Aorta (tissue), 5 donors: ENCODE measurements at places on chromosomes 6 and 20. TPM values are rescaled to one million over a fixed set of nuclear protein-coding genes. Genes with fewer than 3 reads are reported as not detected.
A peak's percentile ranks its signal among the peaks of the same experiment; 100 is the strongest.

DPM1 gene
- 29.6 TPM for total RNA-seq

GSTA4 gene
- 20.3 TPM for total RNA-seq

IL17A gene
- not detected for total RNA-seq

DNA sequence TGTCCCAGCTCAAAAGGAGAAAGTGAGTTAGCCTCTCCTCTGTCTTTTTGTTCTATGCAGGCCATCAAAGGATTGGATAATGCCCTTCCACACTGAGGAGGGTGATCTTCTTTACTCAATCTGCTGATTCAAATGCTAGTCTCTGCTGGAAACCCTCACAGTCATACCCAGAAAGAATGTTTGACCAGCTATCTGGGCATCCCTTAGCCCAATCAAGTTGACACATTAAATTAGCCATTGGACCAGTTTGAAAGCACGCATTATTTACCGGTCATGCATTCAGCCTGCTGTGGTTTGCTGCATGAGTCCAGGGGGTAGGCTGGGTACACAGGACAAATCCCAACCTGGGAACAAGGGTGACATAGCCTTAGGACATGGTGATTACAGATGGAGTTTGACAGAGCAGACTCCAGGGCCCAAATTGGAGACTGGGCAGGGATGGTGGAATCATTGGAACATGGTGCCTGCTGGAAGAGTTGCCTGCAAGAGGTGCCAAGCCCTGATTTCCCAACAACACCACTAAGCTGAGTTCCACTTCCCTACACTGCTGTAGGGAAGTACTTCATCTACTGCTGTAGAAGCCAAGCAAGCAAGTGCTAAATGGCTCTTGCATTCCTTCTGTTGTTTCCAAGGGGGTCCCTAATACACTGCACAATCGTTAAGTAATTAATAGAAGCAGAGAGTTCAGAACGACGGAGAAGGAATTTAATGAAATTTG is 87.7 kb downstream of the RNF182 start:
- no peak for DNase-seq
- no peaks in the 10 kb centered on the region for H3K27me3 ChIP-seq
- H3K27ac ChIP-seq: no peak overlapping the region
- no peak overlapping the region for H3K4me3 ChIP-seq
- H3K36me3 ChIP-seq: no peaks in the 10 kb centered on the region

ULBP2 gene
- total RNA-seq: 0.66 TPM

GRCh38 chr6:142893088-142893487 is 51.9 kb downstream of the HIVEP2 start:
- H3K27ac ChIP-seq: no peak overlapping the region
- H3K36me3 ChIP-seq: peaks cover 3% of the 10 kb centered on the region
- no peaks in the 10 kb centered on the region for H3K27me3 ChIP-seq
- peaks cover 3% of the 10 kb centered on the region for H3K4me1 ChIP-seq
- DNase-seq: no peak

- H3K27ac ChIP-seq: no peak overlapping the region
- H3K4me3 ChIP-seq: no peak overlapping the region
- no peak for DNase-seq
- no peaks in the 10 kb centered on the region for H3K36me3 ChIP-seq
Observed at GRCh38 chr6:129026601-129027000, 143.7 kb downstream of the LAMA2 start.

HFE gene
- total RNA-seq: 17.9 TPM

DOP1A gene
- total RNA-seq: 28.2 TPM

SOX18 gene
- 186 TPM for total RNA-seq

GRCh38 chr6:64230530-64230929 is 594.9 kb downstream of the PHF3 start:
- H3K27ac ChIP-seq: no peak overlapping the region
- DNase-seq: no peak
- H3K36me3 ChIP-seq: no peaks in the 10 kb centered on the region
- H3K4me3 ChIP-seq: no peak overlapping the region
- H3K4me1 ChIP-seq: no peaks in the 10 kb centered on the region
- no peaks in the 10 kb centered on the region for H3K27me3 ChIP-seq

DNA sequence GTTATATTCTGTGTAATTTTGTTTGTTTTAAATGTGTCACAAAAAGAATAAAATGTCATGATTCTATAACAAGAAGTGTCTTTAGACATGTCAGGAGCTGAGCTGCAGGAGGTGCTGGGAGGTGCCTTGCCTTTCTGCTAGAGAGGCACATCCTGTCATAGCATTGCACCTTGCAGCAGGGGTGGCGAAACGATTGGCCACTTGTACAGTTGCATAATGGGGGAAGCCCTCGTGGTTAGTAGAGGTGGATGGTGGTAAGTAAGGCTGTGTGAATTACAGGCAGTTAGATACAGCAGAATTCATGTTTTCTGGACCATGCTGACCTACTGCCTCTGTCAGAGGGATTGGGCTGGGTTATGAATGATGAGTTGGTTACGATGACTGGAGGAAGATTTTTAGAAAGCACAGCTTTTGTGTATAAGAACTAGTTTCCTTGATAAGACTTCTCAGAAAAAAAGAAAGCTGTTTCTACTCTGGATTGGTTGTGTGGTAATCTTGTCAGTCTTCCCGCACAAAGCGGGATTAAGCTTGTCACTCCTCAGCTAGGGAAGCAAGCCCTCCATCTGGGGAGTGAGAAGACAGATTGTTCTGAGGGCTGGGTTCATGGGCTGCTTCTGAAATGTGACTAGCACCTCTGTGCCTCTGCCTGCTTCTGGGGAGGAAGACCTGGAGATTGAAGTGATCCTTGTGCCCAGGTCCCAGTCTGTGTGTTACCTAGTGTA is 74.9 kb downstream of the FOXO3 start:
- H3K27ac ChIP-seq: no peak overlapping the region
- no peak overlapping the region for H3K4me3 ChIP-seq
- peaks cover 8% of the 10 kb centered on the region for H3K4me1 ChIP-seq
- DNase-seq: no peak

PARD6B gene
- 2.6 TPM for total RNA-seq

DNA sequence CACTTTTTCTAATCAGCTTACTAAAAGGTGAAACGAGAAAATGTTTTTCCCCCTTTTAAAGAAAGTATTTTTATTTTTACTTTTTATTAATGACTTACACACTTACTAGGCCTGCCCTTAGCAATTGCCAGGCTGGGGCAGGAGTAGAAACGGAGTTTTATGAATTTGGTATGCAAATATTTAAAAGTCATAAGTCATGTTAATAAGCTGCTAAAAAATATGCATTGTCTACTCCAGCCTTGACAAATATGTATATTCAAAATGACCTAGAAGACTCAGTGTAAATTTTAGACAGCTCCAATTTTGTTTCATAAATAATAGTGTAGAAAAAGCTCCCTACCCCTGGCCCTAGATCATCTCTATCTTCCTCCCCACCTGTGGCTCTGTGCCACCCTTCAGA is 17.5 kb upstream of the TGM6 start:
- H3K4me1 ChIP-seq: no peaks in the 10 kb centered on the region
- DNase-seq: no peak
- no peaks in the 10 kb centered on the region for H3K27me3 ChIP-seq

DNA sequence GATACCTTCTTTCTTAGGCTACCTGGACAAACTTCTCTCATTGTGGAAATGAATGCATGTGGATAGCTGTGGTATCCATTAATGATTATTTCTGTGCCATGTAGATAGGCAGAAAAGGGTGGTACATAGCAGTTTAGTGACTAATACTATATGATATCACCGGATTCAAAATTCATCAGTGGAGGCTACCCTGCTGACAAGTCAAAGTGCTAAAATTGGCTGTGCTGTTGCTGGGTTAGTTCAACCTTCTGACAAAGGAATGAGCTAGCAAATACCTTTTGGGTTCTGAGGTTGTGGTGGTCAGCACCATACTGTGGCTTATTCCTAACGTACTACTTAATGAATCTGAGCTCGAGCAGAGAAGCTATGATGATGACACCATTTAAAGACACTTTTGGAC is 109.1 kb downstream of the TFAP2B start:
- no peak for DNase-seq
- no peak overlapping the region for H3K4me3 ChIP-seq
- no peaks in the 10 kb centered on the region for H3K27me3 ChIP-seq
- H3K4me1 ChIP-seq: no peaks in the 10 kb centered on the region

ZNF311 gene
- total RNA-seq: 0.62 TPM

DNA sequence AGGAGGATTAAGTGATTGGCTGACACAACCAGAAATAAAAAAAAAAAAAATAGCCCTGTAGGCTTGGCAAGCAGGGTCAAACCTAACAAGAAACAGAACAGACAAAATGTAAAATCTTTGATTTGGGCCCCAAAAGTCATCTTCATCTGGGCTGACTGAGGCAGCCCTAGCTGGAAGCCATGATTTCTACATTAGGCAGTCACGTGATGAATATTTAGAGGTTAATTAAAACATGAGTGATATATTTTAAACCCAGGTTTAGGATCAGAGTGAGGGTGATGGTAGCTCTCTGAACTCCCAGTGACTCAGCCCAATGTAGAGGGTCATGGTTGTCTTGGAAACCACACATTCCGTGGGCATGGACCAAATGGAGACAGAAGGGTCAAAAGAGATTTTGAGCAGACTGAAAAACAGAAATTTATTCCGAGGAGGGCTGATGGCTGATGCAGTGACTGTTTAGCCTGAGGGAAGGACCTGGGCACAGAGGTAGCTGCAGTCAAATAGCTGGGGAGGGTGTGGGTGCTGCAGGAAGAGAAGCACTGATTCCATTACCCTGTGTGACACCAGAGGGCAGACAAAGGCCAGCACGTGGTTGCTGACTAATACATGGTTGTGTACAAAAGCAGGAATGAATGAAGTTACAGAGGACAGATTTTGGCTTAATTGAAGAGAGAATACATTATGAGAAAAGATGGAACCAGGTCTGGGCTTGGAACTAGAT is 573.1 kb upstream of the CHD6 start:
- no peak overlapping the region for H3K27ac ChIP-seq
- H3K4me1 ChIP-seq: no peaks in the 10 kb centered on the region
- H3K27me3 ChIP-seq: no peaks in the 10 kb centered on the region
- no peak overlapping the region for H3K4me3 ChIP-seq
- no peak for DNase-seq

- no peak overlapping the region for H3K27ac ChIP-seq
- H3K27me3 ChIP-seq: no peaks in the 10 kb centered on the region
- peak; percentile 32 for DNase-seq
- no peaks in the 10 kb centered on the region for H3K36me3 ChIP-seq
- no peak overlapping the region for H3K4me3 ChIP-seq
- no peaks in the 10 kb centered on the region for H3K4me1 ChIP-seq
Observed at GRCh38 chr20:23228912-23229311, 121.7 kb upstream of the NXT1 start.

DNA sequence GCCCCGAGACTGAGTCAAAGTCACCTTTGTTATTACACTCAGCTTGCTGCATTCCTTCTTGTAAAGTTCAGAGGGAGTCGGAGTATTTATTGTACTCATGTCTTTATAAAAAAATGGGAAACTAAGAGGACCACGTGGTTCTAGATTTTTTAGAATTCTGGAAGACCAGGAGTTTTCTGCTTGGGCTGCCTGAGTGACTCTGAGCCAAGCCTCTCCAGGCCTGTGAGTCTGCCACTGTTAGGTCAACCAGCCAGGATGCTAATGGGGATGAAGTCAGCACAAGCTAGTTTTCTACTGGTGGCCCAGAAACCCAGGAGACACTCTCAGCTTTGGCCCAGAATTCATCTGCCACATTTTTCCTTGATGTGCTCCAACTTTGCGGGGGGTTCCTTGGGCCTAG is 453.5 kb upstream of the SULF2 start:
- no peaks in the 10 kb centered on the region for H3K27me3 ChIP-seq
- no peak overlapping the region for H3K4me3 ChIP-seq
- peak overlapping the region; percentile 42 for H3K27ac ChIP-seq
- peak; percentile 32 for DNase-seq

GRCh38 chr6:117930645-117931044 is 23.6 kb downstream of the SLC35F1 start:
- no peak overlapping the region for H3K4me3 ChIP-seq
- no peak overlapping the region for H3K27ac ChIP-seq
- no peaks in the 10 kb centered on the region for H3K36me3 ChIP-seq
- H3K4me1 ChIP-seq: no peaks in the 10 kb centered on the region

C6orf141 gene
- 1.6 TPM for total RNA-seq

ATP6V1G2 gene
- total RNA-seq: 1.5 TPM

- no peak overlapping the region for H3K4me3 ChIP-seq
- DNase-seq: no peak
- no peak overlapping the region for H3K27ac ChIP-seq
- H3K4me1 ChIP-seq: no peaks in the 10 kb centered on the region
Observed at GRCh38 chr20:41394931-41395666, 28.5 kb upstream of the EMILIN3 start.

DNA sequence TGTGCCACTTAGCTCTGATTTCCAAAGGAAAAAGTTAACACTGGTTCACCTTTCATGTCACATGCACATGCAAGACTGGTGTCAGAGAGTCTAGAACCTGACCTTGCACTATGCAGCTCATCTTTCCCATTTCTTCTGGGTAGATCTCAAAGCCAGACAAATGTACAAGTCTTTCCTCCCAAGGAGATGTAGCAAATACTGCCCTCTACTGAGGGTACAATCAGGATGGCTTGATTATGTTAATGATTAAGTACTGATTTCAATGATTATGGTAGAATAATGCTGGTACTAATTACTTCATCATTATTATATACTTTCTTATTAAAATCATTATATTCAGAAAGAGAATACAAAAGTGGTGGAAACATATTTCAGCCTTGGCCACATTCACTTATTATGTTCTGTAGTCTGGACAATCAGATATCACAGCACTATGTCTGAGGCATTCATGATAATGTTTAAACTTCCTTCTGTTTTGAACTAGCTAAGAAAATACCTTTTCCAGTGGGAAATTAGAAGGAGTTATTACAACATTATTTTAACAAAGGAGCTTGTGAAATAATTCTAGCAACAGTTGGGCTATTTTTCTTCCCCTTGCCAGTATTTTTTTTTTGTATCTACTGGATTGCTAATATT is 68.5 kb upstream of the FOXO3 start:
- H3K4me3 ChIP-seq: no peak overlapping the region
- no peak for DNase-seq
- no peaks in the 10 kb centered on the region for H3K27me3 ChIP-seq

BHLHE23 gene
- not detected for total RNA-seq

- DNase-seq: no peak
- H3K27me3 ChIP-seq: no peaks in the 10 kb centered on the region
- no peaks in the 10 kb centered on the region for H3K36me3 ChIP-seq
- no peak overlapping the region for H3K27ac ChIP-seq
Observed at GRCh38 chr20:24745206-24745605, 203.9 kb upstream of the CST7 start.

- H3K36me3 ChIP-seq: no peaks in the 10 kb centered on the region
- H3K27me3 ChIP-seq: no peaks in the 10 kb centered on the region
- H3K27ac ChIP-seq: no peak overlapping the region
- H3K4me3 ChIP-seq: no peak overlapping the region
- H3K4me1 ChIP-seq: peaks cover 4% of the 10 kb centered on the region
- no peak for DNase-seq
Observed at GRCh38 chr6:155853011-155853410, 397.4 kb upstream of the NOX3 start.

GRCh38 chr6:24898676-24899075 is 37.1 kb downstream of the RIPOR2 start:
- H3K4me1 ChIP-seq: no peaks in the 10 kb centered on the region
- H3K36me3 ChIP-seq: no peaks in the 10 kb centered on the region
- no peak overlapping the region for H3K27ac ChIP-seq

TFAP2D gene
- not detected for total RNA-seq

RIMS4 gene
- total RNA-seq: 2.8 TPM
